Fibroblast of the aortic adventitia (primary cell): ENCODE measurements at places on chromosomes 12 and 14. TPM values are rescaled to one million over a fixed set of nuclear protein-coding genes. Genes with fewer than 3 reads are reported as not detected.

P3H3 gene
- total RNA-seq = 53.9 and 188 TPM in 2 replicates

DHRS4 gene
- total RNA-seq = 21.4 and 58.4 TPM in 2 replicates

FOS gene
- 1.4 and 26.2 TPM in 2 replicates for total RNA-seq

TSPAN19 gene
- total RNA-seq = 1.7 TPM in 1 of 2 replicates, not detected in the other

NCAPD2 gene
- total RNA-seq = 43.1 and 45.1 TPM in 2 replicates

OR4N5 gene
- not detected in 2 replicates for total RNA-seq
